ENCODE measurements at places on chromosomes 2 and 18.
A peak's percentile ranks its signal among the peaks of the same experiment; 100 is the strongest.

DNA sequence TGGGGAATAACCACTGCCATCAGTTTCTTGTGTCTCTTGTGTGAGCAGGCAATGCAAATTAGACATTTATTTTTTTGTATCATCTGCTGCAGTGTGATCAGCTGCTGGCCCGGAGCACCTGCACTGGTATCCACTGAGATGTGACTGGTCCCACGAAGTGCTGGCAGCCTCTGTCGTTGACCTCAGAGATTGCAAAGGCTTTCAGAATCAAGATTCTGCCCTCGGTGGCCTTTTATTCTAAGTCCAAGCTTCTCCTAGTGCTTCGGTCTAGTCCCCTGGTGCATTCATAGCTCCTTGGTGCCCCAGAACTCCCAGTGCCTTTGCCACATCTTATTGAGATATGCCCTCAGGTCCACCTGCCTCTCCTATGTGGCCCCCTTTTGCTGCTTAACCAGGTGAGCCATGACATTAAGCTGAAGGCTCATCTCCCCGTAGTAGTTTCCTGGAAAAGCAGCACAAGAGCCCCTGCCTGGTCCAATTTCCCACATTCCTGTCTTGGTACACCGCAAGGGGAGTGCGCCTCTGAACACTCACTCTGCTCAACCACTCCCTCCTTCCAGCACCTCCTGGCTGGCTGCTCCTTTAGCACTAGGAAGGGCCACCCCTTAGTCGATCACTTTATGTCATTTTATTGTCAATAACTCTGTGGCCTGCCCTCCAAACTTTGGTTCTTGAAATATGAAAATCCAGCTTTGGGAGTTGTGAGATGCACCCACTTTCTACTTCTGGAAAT is 27.1 kb upstream of the MARCO start:
- DNase-seq = no peak

DNA sequence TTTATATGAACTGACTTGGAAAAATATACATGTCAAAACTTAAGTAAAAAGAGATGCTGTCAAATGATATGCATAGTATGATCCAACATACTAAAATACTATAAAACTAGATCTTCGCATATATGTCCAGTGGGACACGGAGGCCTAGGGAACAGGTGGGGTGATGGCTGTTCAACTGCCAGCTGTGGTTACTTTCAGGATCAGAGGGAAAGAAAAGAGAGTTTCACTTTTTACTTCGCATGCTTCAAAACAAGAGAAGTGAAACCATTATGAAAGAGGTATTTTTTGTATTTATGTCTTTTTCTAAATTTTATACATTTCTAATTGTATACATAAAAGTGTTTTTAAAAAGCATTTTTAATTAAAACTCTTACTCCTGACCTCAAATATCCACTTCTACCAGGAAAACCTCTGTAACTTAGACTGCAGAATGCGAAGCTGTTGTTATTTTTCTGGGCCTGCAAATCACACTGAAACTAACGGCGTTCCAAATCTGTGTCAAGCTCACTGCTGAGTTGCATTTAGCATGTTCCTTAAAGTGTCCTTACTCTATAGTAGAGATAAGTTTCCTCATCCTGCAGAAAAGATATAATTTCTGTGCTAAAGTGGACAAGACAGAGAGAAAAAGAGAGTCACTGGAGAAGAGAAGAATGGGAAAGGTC is 97.8 kb upstream of the SLC35G4 start:
- DNase-seq = no peak

- DNase-seq = no peak
Observed at GRCh38 chr2:105154119-105154818, 87.3 kb upstream of the GPR45 start.

- DNase-seq = peak; percentile 50
Observed at GRCh38 chr2:43178602-43179542, 47.5 kb downstream of the ZFP36L2 start.

DNA sequence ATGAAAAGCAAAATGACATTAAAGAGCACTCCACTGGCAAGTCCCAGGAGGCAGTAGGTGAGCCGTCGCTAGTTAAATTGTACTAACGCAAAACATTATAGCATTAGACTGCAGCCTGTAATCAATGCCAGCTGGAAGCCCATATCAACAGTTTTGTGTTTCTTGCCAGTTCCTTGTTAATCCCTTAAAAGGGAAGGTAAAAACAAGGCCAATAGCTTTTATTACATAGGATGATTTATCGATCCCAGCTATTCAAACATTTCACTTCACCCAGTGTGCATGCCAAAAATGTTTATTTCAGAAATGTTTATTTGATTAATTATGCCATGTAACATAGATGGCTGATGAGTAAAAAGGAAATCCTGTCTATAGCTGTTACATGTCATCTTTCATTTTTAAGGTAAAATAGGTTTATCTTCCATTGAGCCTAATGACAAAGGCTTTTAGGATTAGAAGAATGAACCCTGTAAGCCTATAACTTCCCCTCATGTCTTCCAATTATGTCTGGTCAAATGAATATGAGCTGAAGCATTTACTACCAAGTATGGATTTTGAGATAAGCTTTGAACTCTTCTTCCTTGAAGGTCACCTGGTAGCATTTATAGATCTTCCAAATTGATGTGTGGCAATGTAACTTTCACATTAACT is 591.2 kb downstream of the RNF144A start:
- no peak for DNase-seq

DNA sequence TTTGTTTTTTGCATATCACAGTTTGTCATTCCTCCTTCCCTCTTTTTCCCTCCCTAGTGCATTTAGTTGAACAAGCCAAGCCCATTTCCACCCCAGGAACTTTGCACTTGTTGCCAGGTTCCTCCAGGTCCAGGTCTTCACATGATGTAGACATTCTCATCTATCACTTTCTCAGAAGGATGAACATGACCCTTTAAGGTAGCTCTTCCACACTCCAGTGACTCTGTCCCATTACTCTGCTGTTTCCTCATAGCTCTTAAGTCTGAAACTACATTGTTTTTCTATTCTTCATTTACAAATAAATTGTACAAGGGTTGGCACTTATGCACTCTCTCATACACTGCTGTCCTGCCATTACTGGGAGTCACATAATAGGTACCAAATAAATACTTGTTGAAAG is 6.1 kb downstream of the KYNU start:
- no peak for DNase-seq

Measured in activated CD4-positive, alpha-beta T cell treated with anti-CD3 and anti-CD28 coated beads, Interleukin-2, amount 50 U/mL, for 1 hour (primary cell).